ENCODE measurements at places on chromosomes 1 and 21. TPM values are rescaled to one million over a fixed set of nuclear protein-coding genes. Genes with fewer than 3 reads are reported as not detected.

GRCh38 chr1:2975466-2976179 lies 45.6 kb upstream of the ACTRT2 start:
- no peaks in the 10 kb centered on the region for H3K36me3 ChIP-seq
- DNase-seq: no peak
- H3K4me1 ChIP-seq: peaks cover 5% of the 10 kb centered on the region
- no peak overlapping the region for H3K27ac ChIP-seq

GRCh38 chr21:44626262-44626661 lies 631 bp upstream of the KRTAP10-9 start:
- peak overlapping the region; percentile 32 for H3K27ac ChIP-seq
- no peaks in the 10 kb centered on the region for H3K27me3 ChIP-seq
- peaks cover 8% of the 10 kb centered on the region for H3K4me1 ChIP-seq

GBP4 gene
- 69.7 TPM for total RNA-seq

DNA sequence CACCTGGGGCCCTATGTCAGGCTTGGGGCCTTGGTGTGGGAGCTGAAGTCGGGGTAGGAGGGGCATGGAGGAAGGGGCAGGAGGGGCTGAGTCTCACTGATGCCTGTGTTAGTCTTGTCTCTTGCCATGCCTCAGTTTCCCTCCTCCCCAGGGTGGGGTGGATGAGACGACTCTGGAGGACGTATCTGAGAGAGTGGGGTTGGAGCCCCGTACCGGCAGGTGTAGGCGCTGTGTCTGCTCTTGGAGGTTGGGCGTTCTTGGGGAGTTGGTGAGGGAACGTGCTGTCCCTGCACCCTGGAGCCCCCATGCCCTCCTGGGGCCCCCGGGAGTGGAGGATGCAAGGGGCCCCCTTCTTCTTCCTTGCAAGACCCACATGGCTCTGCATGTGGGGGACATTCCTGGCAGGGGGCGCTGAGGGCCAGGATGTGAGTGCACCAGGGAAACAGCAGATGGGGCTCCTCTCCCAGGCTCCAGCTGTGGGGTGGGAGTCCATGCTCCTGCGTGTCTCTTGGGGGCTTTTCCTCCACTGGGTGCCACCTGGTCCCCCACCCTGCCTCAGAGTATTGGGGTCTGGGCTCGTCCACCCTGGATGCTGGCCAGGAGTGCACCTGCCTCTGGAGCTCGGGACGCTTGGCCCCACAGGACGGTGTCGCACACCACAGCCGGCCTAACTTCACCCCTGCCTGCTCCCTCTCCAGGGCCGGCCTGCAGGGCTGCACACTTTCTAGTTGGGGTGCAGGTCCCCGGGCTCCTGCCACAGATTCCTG lies 1.4 kb upstream of the TNFRSF14 start:
- peaks cover 9% of the 10 kb centered on the region for H3K36me3 ChIP-seq
- DNase-seq: peak; percentile 74
- H3K27me3 ChIP-seq: no peaks in the 10 kb centered on the region
- H3K4me3 ChIP-seq: peak overlapping the region; percentile 98
- H3K27ac ChIP-seq: peak overlapping the region; percentile 99

DNA sequence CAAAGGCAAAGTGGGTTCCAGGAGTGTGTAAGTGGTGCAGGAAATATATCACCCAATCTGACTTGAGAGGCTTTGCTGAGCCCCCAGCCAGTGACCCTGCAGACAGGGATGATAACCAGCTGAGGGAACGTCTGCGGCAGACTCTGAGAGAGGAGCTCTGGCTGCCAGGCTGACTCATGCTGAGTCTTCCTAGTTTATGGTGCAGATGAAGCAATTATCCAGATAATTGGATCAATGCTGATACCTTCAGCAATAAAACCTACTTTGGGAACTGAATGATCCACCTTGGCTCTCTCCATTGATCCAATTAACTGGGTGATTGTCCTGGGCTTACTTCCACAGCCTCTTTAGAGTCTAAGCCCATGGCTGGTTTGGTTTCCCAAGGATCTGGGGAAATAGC lies 7.3 kb downstream of the C8B start:
- no peak for DNase-seq
- H3K36me3 ChIP-seq: no peaks in the 10 kb centered on the region
- no peaks in the 10 kb centered on the region for H3K4me1 ChIP-seq
- no peak overlapping the region for H3K27ac ChIP-seq
- H3K4me3 ChIP-seq: no peak overlapping the region
- H3K27me3 ChIP-seq: peaks cover 1% of the 10 kb centered on the region

GABPA gene
- total RNA-seq: 25.3 TPM

GRCh38 chr1:33317354-33317753 lies 3.5 kb downstream of the A3GALT2 start:
- H3K4me3 ChIP-seq: no peak overlapping the region
- no peaks in the 10 kb centered on the region for H3K4me1 ChIP-seq
- DNase-seq: no peak

NCF2 gene
- total RNA-seq: 7.5 TPM

TTC34 gene
- total RNA-seq: 2.7 TPM

GRCh38 chr21:32807717-32808380 lies 36.3 kb upstream of the PAXBP1 start:
- H3K36me3 ChIP-seq: no peaks in the 10 kb centered on the region
- DNase-seq: no peak
- H3K27ac ChIP-seq: no peak overlapping the region
- no peak overlapping the region for H3K4me3 ChIP-seq
- H3K27me3 ChIP-seq: no peaks in the 10 kb centered on the region
- peaks cover 16% of the 10 kb centered on the region for H3K4me1 ChIP-seq

ROR1 gene
- total RNA-seq: not detected

DNA sequence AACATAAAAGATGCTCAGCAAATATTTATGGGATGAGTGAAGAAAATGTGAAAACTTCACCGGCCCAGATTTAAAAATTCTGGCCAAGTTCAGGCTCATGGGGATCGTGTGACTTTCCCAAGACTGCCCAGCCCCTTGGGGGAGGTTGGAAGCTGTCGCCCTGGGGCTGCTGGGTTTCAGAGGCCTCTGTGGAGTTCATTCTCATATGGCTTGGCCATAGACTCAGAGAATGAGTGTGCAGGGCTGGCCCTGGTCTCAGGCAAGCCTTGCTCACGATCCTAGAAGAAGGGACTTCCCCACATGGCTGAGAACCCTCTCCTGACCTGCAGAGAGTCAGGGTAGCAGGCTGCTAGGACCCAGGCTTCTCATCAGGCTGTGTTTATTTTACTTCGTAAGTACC lies 24.6 kb downstream of the PADI2 start:
- H3K4me3 ChIP-seq: no peak overlapping the region
- peaks cover 5% of the 10 kb centered on the region for H3K27me3 ChIP-seq
- H3K27ac ChIP-seq: no peak overlapping the region
- no peak for DNase-seq
- no peaks in the 10 kb centered on the region for H3K4me1 ChIP-seq

DNA sequence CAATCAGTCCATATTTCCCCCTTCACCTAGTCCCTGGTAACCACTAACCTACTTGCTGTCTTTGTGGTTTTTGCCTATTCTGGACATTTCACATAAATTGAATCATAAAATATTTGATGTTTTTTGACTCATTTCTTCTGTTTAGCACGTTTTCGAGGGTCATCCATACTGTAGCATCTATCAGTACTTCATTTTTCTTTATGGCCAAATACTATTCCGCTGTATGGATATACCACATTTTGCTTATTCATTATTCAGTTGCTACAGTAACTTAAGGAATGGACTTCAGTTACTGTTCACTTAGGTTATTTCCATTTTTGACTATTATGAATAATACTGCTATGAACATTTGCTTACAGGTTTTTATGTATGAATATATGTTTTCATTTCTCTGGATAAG lies 12.3 kb downstream of the PBX1 start:
- no peak overlapping the region for H3K4me3 ChIP-seq
- no peak overlapping the region for H3K27ac ChIP-seq
- no peak for DNase-seq
- H3K4me1 ChIP-seq: no peaks in the 10 kb centered on the region

GRCh38 chr1:208461680-208462079 lies 217.5 kb upstream of the PLXNA2 start:
- no peak for DNase-seq
- no peak overlapping the region for H3K4me3 ChIP-seq
- H3K27me3 ChIP-seq: peaks cover 7% of the 10 kb centered on the region

- no peak overlapping the region for H3K27ac ChIP-seq
- peaks cover 11% of the 10 kb centered on the region for H3K4me1 ChIP-seq
- no peaks in the 10 kb centered on the region for H3K36me3 ChIP-seq
- H3K4me3 ChIP-seq: no peak overlapping the region
- no peak for DNase-seq
- H3K27me3 ChIP-seq: peaks cover 84% of the 10 kb centered on the region
Measured at GRCh38 chr1:157044326-157044725, 1.2 kb downstream of the ARHGEF11 start.

GNG4 gene
- not detected for total RNA-seq

DNA sequence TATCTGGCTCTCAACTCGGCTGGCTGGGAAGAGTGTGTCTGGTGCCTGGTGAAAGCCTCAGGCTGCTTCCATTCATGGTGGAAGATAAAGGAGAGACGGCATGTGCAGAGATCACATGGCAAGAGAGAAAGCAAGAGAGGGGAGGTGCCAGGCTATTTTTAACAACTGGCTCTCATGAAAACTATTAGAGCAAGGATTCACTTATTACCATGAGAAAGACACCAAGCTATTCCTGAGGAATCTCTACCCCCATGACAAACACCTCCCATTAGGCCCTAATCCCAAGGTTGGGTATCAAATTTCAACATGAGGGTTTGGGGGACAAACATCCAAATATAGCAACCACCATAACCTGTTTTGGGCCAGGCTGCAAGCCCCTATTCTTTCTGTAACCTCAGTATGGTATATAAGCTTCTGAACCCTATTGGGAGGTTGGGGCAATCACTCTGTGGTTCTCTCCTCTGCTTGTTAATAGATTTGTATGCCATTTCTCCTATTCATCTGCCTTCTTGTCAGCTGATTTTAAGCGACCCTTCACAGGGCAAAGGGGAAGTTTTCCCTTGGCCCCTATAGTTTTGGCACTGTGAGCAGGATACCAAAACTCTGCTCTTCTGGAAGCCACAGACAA lies 179.0 kb upstream of the TNR start:
- H3K27me3 ChIP-seq: no peaks in the 10 kb centered on the region
- no peak overlapping the region for H3K27ac ChIP-seq
- H3K4me3 ChIP-seq: no peak overlapping the region
- H3K4me1 ChIP-seq: no peaks in the 10 kb centered on the region

Data from activated naive CD8-positive, alpha-beta T cell treated with anti-CD3 and anti-CD28 coated beads, Interleukin-2, amount 10 ng/mL, durations not matched to agents 7 days and 5 days (primary cell).